ENCODE measurements at places on chromosomes 16 and 17. TPM values are rescaled to one million over a fixed set of nuclear protein-coding genes. Genes with fewer than 3 reads are reported as not detected.

ENKD1 gene
- total RNA-seq: 5.6 TPM

TAT gene
- not detected for total RNA-seq

PTX4 gene
- not detected for total RNA-seq

ARSG gene
- 1.3 TPM for total RNA-seq

GP1BA gene
- not detected for total RNA-seq

PIPOX gene
- 0.23 TPM for total RNA-seq

KRTAP9-8 gene
- total RNA-seq: not detected

COIL gene
- total RNA-seq: 23.0 TPM

DPEP3 gene
- total RNA-seq: not detected

SLC6A4 gene
- not detected for total RNA-seq

TSPAN10 gene
- 1.5 TPM for total RNA-seq

GLG1 gene
- total RNA-seq: 81.2 TPM

NFATC3 gene
- total RNA-seq: 24.9 TPM

TUBG2 gene
- 5.5 TPM for total RNA-seq

Measured in H4 (cell line).